Activated naive CD4-positive, alpha-beta T cell treated with anti-CD3 and anti-CD28 coated beads, Interleukin-2, amount 10 ng/mL, durations not matched to agents 7 days and 5 days (primary cell): ENCODE measurements at places on chromosomes 6 and 20.
A peak's percentile ranks its signal among the peaks of the same experiment; 100 is the strongest.

DNA sequence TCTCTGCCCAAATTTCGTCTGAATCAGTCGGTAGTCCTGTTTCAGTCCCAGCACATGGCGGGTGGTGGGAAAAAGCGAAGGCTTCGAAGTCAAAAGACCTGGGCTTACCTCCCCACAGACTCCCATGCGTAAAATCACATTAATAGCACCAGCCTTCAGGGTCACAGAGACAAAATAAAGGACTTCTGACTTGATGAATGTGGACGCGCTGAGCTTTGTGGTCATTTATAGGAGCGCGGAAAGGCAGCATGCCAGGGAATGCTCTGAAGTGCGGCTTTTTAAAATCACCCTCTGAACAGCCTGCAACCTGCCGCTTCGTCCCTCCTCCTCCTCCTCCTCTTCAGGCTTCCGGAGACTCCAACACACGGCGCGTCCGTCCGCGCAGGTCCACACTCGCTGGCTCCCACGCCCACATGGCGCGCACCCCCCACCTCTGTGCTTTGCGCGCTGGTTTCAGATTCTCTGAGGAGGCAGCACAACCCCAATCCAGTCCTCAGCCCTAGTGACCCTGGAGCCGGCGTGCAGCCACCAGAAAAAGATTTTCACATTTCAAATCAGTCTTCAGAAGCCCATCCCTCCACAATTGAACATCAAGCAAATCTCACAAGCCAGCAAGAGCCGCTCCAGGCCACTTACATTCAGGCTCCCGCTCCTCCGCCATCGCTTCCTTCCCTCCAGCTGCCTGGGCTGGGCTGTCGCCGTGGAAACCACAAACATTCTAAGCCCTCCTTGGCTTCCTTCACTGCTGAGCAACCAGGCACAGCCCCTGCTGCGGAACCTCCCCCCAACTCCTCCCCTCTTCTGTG, at the start of gene C6orf118:
TSS of gene C6orf118 (minus strand) at position 680 of the 806 bp plus-strand sequence. CDS start at position 661, 19 bp downstream.
- no peak for DNase-seq

- DNase-seq = no peak
Measured at GRCh38 chr6:135796643-135797305, 54.7 kb upstream of the PDE7B start.

DNA sequence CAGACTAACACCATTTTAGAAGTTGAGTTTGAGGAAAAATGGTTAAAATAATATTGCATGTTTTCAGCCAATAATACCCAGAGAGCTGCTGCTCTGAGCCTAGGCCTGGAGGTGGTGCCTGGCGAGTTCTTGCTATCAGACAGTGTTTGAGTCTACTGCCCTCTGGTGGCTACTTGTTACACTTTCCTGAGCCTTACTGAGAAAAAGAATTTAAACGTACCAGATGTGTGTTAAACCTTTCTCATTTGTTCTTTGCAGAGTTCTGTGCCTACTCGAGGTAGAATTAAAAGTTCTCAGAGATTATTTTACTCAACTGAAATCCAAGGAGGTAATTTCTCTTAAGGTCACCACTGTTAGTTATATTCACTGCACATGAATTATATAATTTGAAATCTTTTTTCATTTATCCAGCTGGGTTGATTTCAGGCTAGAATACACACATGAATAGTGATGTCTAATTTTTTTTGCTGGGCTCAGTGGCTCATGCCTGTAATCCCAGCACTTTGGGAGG, 38.2 kb downstream of the SHLD1 start:
- peak; percentile 85 for DNase-seq

GRCh38 chr20:63835021-63835858, 4.2 kb upstream of the ZBTB46 start:
- no peak for DNase-seq

- no peak for DNase-seq
Measured at GRCh38 chr6:117072134-117072533, 193.2 kb upstream of the VGLL2 start.

- no peak for DNase-seq
Measured at GRCh38 chr6:163187201-163187600, 227.3 kb upstream of the QKI start.

DNA sequence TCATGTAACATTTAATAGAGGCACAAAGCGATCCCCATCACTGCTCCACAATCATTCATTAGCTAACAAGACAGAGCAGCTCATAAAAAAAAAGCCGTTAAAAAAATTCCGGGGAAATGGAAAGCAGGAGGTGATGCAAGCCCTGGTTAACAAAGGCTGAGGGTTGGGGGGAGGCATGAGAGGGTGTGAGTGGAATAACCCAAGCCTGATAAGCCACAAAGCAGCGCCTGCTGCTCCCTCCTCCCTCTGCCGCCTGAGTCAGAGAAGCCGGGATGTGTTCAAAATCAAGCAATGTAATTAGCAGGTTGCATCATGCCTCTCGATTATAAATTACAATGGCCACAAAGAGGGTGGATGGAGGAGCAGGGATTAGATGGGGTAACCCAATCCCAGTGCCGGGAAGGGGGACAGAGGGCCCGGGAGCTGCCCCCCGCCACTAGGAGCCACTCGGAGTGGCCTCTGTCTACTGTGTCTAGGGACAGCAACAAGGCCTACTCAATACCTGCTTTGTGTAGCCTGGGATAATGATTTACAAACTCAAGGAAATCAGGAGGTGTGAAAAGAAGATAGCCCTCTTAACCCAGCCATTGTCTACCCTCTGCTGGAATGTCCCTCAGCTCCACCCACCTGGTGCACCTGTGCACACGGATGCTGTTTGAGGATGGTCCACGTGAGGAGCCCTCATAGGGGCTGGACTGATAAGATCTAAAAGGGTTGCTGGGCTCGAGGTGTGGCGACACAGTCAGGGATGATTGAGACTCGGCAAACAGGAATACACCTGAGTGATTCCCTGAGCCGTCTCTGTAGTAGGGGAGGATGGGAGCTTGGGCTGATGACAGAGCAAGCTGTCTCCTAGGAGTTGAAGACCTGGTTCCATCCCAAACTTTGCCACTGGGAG, 156.9 kb downstream of the VEGFA start:
- no peak for DNase-seq

DNA sequence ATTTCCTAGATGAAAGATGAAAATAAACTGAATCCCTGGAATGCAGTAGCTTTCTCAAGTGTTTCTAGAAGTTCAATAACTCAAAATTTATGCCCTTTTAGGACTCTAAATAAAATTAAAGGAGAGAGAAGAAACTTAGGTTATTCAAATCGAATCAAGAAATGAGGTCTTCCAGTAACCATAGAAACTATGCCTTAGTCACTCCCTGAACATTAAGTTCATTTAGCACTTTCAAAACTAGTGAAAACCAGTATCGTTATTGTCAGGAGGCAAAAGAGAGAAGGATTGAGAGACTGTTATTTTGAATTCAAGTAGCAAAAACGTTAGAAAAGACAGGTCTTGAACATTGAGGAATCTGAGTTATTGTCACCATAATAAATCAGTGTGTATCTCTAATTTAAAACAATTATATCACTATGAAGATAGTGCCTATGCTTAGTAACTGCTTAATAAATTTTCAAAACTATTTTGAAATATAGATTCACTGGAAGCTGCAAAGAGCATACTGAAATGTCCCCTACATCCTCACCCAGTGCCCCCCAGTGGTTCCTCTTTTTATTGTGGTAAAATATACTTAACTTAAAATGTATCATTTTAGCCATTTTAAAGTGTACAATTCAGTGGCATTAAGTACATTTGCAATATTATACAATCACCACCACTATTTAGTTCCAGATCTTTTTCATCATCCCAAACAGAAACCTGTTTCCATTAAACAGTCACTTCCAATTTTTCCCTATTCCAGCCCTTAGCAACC, 4.6 kb downstream of the RPP21 start:
- no peak for DNase-seq

GRCh38 chr20:17875981-17876385, 92.6 kb downstream of the SNX5 start:
- no peak for DNase-seq

DNA sequence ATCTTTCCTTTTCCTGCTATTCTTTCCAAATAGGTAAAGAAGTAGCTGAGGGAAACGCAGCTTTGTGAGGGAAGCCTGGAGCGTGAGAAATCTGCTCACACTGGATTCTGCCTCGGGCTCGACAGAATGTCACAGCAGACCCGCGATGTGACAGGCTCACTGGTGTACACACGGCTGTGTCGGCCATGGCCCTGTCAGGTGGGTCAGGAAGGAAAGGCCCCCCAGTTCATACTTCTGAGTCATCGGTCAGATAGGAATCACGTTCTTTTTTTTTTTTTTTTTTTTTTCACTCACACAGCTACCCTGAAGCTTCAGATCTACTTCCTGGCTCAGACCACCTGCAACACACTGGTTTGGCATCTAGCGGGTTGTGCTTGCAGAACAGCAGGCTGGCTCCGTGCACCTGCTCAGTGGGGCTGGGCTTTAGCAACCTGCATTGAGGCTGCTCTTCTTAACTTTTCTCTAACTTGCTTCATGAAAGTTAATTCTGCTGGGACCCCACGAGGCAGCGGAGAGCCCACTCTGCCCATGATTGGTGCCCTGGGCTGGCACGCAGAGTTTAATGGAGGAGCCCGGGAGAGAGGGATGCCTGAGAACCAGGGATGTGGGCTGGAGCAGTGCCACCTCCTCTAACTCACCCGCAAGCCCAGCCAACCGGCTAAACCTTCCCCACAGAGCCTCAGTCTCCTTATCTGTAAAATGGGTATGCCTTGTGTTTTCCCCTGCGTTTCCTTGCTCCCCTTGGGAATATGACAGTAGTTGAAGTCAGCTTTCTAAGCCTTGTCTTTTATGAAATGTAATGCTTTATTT, 61.5 kb upstream of the FNDC1 start:
- DNase-seq = peak; percentile 74

- no peak for DNase-seq
Measured at GRCh38 chr6:154593122-154593521, 82.6 kb upstream of the CNKSR3 start.

- DNase-seq = no peak
Measured at GRCh38 chr20:22949331-22950109, 85.6 kb upstream of the SSTR4 start.

- no peak for DNase-seq
Measured at GRCh38 chr20:40646361-40646760, 42.7 kb downstream of the MAFB start.

GRCh38 chr20:22437354-22437753, 147.0 kb downstream of the FOXA2 start:
- no peak for DNase-seq

DNA sequence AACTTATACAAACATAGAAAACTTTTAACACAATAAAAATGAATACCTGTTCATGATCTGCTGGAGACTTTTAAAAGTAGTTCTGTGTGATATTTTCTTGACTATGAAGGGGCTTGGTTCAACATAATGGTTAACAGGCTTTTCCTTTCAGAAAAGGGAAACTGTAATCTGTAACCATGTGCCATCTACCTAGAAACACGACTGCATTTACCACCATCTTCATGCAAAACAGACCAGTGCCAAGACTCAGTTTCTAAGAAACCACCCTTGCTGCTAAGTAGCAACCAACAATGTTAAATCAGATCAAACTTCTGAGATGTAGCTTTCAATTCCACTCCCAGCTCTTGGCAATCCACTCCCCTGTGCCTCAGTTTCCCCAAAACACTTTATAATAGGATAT, 15.7 kb downstream of the STAU1 start:
- no peak for DNase-seq

DNA sequence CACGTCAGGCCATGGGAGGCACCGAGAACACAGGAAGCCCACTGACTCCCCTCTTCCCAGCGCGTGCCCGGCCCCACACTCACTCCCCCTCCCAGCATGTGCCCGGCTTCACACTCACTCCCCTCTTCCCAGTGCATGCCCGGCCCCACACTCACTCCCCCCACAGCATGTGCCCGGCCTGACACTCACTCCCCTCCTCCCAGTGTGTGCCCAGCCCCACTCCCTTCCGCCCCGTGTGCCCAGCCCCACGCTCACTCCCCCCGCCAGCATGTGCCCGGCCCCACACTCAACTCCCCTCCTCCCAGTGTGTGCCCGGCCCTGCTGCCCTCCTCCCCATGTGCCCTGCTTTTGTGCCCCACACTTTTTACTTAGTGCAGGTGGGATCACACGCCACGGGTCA, 9.7 kb downstream of the RTEL1 start:
- DNase-seq = no peak

- DNase-seq = peak; percentile 37
Measured at GRCh38 chr6:44627091-44627882, 239.8 kb downstream of the CDC5L start.

GRCh38 chr6:35475573-35475972, 7.4 kb downstream of the RPL10A start:
- no peak for DNase-seq

DNA sequence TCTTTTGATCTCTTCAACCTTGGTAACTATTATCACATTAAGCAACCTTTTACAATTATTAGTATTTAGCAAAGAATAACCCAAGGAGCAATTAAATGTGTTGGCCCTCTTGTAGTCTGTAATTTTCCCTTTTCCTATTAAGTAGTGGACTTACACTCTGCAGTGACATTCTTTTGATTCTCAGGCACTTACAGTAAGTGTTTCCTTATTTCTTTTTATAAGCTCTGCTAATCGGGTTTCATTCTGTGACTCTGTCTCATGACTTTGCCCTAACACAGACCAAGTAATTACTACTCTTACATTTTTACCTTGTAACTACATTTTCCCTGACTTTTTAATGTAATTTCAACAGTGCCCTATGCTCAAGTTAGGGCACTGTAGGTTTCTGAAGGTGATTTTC, 104.0 kb upstream of the EPHA7 start:
- DNase-seq = no peak

DNA sequence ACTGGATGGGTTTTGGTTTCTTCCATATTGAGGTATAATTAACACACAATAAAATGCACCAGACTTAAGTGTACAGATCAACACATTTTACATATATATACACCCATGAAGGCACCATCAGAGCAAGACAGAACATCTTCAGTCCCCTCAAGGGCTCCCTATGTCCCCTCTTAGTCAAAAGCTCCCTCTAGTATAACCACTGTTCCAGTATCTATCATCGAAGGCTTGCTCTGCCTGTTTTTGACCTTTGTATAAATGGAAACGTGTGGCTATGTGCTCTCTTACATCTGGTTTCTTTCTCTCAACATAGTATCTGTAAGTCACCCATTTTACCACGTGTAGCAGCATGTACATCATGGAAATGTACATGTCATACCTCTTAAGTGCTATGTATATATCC, 66.5 kb downstream of the BANF2 start:
- DNase-seq = no peak

GRCh38 chr6:130742131-130742681, 85.0 kb upstream of the SMLR1 start:
- no peak for DNase-seq

GRCh38 chr6:21692721-21693120, 99.2 kb downstream of the SOX4 start:
- no peak for DNase-seq
